ENCODE measurements at places on chromosomes 7 and 10.

GRCh38 chr7:106064771-106065574, 47.1 kb downstream of the SYPL1 start:
- DNase-seq = no peak

GRCh38 chr7:102146122-102146521, 140.5 kb upstream of the SH2B2 start:
- no peak for DNase-seq

DNA sequence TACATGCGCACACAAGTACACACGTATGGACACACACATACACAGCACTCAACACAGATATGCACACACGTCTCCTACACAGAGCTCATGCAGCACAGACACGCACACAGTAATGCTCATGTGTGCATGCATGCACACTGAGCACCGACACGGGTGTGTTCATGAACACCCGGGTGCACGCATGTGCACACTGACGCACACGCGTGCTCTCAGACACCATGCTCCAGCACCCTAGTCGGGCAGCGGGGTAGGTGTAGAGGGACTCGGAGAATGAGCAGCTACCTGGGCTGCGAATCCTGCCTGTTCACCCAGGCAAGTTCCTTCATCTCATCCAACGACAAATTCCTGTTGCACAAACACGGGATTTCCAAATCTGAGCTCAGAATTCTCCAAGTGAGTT, 184.7 kb downstream of the MAD1L1 start:
- peak; percentile 9 for DNase-seq

DNA sequence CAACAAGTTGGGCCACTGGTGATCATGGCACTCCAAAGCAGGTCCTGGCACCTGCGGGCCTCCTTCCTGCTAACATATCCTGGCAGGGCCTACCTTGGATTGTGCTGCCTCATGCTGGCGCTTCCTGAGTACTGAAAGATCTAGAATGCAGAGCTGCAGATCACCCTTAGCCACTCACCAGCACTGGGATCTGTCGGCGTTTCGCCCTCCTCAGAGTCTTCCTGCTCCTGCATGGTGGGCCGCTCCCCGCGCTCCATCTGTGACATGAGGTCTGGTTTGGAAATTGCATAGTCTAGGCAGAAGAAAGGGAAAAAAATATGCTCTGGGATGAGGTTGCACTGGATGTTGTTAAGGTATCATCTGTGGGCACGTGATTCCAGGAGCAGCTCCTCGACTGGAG, 10.0 kb downstream of the ZNF777 start:
- no peak for DNase-seq

DNA sequence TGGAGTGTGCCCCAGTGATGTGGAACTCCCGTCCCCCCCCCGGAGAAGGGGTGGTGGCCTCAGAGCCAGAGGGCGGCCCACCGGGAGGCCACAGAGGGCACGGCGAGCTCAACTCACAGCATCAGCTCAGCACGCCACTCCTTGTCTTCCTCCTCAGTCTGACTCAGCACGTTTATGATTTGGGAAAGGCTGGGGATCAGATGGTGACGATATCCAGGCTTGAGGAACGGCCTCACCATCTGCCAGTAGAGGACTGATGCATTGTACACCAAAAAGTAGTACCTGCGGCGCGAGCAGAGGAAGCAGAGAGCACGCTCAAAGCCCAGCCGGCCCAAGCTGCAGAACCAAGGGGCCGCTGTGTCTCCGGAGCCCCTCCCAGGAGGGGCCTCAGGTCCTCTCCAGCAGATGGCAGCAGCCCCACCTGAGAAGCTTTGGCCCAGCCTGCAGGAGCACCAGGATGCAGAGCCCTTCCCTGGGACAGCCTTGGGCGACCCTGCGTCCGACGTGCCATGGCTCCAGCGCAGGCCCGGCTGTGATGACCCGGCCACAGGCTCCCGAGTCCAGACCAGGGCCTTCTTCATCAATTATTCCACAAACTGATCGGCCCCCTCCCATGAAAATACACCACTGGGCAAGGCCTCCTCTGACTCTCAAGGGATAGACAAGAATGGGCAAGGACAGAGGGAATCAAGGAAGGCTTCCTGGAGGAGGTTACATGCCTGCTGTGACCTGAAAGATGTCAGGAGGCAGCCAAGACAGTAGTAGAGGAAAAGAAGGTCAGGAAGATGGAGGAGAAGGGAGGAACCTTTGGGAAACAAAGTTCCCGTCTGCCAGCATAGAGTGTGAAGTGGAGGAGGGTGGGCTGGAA, 3.7 kb downstream of the CFAP46 start:
- no peak for DNase-seq

DNA sequence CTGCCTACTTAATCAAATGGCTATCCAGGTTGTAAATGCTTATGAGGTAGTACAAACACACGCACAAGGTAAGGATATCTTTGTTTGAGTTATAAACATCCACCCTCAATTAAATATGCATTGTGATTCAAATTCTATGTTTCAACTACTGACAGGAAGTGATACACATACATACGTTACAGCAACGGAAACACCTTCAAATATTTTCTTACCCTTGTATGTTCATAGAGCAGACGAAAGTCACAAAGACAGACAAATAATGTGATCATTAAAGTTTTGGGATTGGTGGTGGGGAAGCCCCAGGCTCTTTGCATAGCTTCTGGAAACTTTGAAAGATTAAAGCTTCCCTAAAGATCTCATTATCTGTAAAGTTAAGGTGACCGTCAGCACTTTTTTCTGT, 521.0 kb downstream of the PARD3 start:
- no peak for DNase-seq

GRCh38 chr10:51700228-51700817, 928 bp upstream of the CSTF2T start:
- DNase-seq = peak; percentile 49

- DNase-seq = no peak
Measured at GRCh38 chr10:99531026-99531695, 1.6 kb upstream of the NKX2-3 start.

GRCh38 chr10:90051053-90051452, 349.7 kb downstream of the KIF20B start:
- no peak for DNase-seq

- no peak for DNase-seq
Measured at GRCh38 chr10:10976652-10977051, 41.0 kb upstream of the CELF2 start.

DNA sequence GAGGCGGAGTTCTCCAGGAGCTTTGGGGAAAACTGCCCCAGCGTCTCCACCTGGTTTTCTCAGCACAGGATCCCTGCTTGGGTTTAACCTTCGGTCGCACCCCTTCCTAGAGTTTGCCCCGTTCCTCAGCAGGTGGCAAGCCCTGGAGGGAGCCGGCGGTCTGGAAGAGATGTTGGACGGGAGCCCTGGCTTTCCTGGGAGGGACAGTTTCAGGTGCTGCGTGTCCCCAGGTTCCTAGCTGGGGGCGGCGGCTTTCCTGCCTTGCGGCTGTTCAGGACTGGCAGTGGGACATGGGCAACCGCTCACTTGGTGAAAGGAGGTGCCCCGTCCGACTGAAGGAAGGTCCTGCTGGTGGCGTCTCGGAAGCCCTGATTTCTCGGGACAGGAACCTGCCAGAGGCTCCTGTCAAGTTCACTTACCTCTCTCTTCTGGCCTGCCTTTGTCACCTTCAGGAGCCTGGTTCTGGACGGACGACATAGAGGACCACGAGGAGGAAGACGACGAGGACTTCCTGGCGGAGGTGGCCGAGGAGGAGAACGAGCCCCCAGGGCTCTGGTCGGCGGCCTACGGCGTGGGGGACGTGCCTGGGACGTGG, 14.8 kb downstream of the ZNF316 start:
- no peak for DNase-seq

DNA sequence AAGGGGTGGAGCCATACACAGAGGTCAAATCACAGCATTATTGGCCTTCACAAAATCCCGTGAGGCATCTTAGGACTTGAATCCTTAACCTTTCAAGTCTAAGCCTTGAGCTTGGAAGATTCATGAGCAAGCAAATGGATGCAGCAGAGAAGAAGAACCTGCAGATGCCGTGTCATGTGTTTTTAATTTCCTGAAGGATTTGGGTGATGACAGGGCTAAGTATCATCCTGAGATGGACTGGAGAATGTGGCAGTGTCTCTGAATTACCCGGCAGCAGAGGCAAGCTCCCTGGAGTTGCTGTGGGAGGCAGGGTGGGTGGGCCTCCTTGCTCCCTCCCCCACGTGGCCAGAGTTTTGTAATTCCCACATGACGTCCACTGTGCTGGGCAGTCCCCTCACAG, 50.8 kb downstream of the GCC1 start:
- DNase-seq = no peak

DNA sequence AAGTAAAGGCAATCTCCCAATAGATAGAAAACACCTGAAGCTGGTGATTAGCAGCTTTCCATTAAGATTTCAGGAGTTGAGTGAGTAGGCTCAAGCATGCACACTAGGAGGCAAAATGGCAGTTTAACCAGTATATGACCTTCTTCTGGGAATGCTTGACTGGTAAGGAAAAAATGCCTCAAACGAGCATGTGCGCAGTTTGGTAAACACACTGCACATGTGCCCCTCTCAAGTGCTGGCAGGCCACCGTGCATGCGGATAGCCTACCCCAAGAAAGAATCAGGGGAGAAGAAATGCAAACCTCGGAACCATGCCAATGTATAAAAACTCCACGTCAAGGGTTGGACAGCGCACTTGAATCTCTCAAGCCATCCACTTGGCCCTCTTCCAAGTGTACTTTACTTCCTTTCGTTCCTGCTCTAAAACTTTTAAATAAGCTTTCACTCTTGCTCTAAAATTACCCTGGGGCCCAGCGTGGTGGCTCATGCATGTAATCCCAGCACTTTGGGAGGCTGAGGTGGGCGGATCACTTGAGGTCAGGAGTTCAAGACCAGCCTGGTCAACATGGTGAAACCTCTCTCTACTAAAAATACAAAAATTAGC, 98.8 kb upstream of the CDK1 start:
- no peak for DNase-seq

GRCh38 chr10:123995461-123996131, 97.8 kb downstream of the CHST15 start:
- peak; percentile 63 for DNase-seq

GRCh38 chr10:86601956-86602602, 52.3 kb upstream of the OPN4 start:
- no peak for DNase-seq

GRCh38 chr10:54372179-54372578, 428.9 kb downstream of the PCDH15 start:
- no peak for DNase-seq

- no peak for DNase-seq
Measured at GRCh38 chr10:82149674-82150073, 274.7 kb downstream of the NRG3 start.

DNA sequence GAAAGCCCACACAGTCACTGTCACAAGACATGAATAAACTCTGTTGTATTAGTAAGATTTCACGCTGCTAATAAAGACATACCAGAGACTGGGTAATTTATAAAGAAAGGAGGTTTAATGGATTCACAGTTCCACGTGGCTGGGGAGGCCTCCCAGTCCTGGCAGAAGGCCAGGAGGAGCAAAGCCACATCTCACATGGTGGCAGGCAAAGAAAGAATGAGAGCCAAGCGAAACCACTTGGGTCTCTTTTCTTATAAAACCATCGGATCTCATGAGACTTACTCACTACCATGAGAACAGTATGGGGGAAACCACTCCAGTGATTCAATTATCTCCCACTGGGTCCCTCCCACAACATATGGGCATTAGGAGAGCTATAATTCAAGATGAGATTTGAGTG, 110.2 kb downstream of the ST8SIA6 start:
- no peak for DNase-seq

DNA sequence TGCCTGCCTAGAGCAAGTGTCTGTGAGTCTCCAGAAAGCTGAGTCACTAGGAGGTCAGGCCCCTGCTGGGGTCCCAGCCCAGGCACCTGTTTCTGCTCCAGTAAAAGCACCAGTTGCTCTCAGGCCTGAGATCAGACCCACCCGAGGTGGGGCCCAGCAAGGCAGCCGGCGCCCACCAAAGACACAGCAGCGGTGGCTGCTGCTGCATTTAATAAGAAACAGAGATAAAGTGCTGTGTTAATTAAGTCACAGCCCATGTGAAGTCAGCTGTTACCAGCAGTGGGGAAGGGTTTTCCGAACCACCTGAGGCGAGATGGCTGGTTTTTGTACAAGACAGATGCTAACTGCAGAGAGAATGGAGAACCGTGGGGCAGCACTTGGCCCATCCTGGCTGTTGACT, 12.1 kb upstream of the LRRC18 start:
- no peak for DNase-seq

DNA sequence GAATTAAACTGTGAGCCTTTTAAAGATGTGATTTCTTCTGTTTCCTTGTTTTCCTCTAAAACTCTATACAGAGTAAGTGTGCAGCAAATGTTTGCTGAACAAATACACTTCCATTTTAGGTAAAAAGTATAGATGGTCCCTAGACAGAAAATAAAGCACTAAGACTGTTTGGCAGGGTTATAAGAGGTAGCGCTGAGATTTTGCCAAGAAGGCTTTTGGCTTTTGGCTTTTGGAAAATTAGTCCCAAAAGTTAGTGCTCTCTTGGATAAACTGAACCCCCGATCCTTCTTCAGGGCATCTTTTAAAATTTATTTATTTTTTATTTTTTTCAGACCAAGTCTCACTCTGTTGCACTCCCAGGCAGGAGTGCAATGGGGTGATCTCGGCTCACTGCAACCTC, 175.7 kb upstream of the NRP1 start:
- DNase-seq = no peak

DNA sequence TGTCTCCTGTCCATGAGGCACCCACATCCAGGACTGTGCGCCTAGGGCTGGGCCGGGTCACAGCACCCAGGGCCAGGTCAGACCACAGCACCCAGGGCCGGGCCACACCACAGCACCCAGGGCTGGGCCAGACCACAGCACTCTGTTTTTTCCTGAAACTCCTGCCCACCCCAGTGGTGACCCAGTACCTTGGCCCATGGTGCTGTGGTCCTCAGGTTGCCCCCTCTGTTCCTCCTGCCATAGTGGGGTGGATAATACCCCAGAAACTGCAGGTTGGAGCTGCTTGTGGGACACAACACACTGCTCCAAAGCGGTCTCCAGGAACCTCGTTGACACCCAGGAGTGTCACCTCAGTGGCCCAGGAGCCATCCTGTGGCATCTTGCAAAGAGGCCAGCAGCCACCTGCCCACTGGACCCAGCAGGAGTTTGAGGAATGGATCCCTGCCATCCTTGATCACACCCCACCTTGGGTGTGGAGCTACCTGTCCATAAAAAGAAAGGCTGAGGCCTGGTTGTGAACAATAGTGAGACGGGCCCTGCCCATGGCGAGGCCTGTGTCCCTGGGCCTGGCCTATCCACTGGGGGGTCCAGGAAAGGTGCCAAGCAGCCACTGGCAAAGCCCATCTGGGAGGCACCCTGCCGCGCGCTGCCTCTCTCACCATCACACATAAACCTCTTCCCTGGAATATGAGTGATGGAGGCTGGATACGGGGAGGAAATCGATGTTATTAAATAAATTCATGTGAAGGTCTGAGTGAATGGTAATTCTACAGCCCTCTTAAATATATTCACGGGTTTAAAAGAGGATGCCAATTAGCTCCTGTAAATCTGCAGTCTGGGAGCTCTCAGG, 89.0 kb downstream of the NKX6-2 start:
- no peak for DNase-seq

DNA sequence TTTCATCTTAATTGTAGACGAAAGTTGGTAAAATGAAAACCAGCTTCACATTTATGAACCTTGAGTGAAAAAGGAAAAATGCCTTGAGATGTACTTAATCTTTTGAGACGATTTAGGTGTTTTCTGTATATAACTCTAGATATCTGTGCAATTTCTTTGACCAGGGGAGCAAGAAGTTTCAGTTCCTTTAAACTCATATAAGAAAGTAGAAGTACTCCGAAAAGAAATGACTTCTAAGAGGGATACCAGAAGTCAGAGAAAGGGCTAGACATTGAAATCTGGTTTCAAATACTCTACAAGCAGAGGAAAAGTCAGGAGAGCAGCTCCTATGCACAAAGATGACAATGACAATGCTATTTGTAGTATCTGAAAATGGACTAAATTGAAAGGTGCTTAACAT, 303.7 kb downstream of the BAMBI start:
- DNase-seq = no peak

GRCh38 chr7:12316925-12317324, 86.7 kb downstream of the VWDE start:
- no peak for DNase-seq

Data from mesothelial cell of epicardium (in vitro differentiated cells).